NCI-H69 (cell line): ENCODE measurements at places on chromosomes 13 and 19.
A peak's percentile ranks its signal among the peaks of the same experiment; 100 is the strongest.

- DNase-seq: peak; percentile 29
Measured at GRCh38 chr19:12786141-12786870, 5.0 kb upstream of the JUNB start.

DNA sequence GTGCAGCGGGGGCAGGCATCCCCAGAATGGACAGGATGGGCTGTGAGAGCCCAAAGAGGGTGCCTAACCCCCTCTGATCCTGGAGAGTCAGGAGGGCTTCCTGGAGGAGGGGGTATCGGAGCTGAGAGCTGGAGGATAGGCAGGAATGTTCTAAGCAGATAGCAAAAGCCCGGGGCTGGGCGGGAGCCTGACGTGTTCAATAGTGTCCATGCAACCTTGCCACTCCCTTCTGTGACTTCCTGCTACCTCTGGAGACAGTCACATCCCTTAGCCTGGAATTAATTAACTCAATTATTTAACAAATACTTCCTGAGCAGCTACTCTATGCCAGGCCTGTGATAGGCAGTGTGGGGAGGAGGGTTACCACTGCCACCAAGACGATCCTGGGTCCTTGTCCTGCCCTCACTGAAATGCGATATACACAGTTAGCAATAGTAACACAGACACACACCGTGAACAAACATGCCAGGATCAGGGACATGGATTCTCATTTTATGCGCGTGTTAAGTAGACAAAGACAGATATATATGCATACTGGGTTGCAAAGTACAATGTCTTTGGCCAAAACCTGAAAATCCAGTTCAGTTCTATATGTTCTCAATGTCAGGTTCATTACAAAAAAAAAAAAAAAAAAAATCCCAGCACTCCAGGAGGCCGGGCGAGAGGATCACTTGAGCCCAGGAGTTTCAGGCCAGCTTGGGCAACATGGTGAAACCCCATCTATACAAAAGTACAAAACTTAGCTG, 10.7 kb downstream of the AP2S1 start:
- no peak for DNase-seq

- no peak for DNase-seq
Measured at GRCh38 chr13:102548811-102549210, 48.0 kb upstream of the TPP2 start.

- DNase-seq: no peak
Measured at GRCh38 chr19:17997969-17998826, 9.8 kb upstream of the ARRDC2 start.

DNA sequence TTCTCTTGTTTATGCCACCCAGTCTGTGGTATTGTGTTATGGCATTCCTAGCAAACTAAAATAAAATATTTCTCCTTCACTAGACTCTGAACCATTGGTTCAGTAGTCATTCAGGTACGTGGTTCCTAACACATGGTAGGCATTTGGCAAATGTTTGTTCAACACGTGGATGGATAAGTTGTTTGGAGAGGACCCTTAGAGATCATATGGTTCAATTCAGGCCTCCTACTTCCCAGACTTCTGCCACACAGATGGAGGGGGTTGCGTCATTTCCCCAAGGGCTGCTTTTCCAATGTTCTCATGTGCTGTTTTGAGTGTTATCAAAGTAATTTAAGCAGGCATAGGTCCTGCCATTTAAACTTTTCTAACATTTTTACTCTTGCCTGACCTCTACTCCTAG, 6.7 kb downstream of the CXCL17 start:
- DNase-seq: peak; percentile 59
